ENCODE measurements at places on chromosomes 1 and 21. TPM values are rescaled to one million over a fixed set of nuclear protein-coding genes. Genes with fewer than 3 reads are reported as not detected.

The ACKR1 gene
- not detected for total RNA-seq

The UMODL1 gene
- not detected for total RNA-seq

The ZNF697 gene
- 6.6 TPM for total RNA-seq

The FAM167B gene
- total RNA-seq, result not detected

The KCNN3 gene
- 0.72 TPM for total RNA-seq

The CRABP2 gene
- 66.6 TPM for total RNA-seq

The DEPDC1 gene
- 82.5 TPM for total RNA-seq

- DNase-seq, result no peak
Measured at GRCh38 chr1:184449916-184450315, 63.1 kb downstream of the C1orf21 start.

DNA sequence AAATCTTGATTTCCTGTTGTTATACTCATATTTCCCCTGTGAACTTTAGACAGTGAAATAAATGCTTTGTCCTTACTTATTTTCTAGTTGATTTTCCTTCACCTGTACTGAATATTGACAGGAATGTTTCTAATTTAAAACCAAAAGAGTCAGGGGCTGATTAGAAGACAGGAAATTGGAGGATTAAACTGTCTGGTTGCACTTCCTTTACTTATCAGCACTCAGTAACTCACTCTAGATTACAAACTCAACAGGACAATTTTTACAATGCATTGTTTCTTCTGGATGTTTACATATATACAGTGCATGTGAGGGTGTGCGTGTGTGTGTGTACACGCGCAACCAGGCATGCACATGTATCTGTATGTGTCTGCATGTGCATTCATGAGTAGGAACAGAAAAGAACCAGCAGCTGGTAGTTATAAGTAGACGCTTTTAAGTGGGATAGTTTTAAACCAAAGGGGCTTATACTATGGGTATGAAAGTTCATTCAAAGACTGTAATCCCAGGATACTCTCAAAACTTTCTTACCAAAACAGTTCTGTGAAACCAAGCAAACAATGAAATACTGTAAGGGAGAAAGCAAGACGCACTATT, 212.0 kb upstream of the NFIA start:
- no peak for DNase-seq

DNA sequence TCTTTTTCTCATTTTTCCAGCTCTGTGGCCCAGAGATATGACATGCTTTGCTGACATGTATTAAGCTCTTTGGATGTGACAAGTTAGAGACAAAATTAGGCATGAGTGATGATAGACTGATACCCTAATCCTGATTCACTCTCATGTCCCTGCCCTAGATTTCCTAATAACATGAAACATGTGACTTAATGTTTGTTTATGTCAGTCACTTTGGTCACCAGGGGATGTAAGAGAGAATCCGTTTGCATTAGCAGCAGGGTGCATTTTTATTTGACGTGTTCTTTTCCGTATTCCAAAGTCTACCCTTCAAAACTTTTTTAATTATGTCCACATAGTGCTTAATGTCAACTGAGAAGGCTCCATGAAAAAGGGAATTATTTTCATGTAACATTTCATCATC, 192.4 kb downstream of the HMCN1 start:
- no peak for DNase-seq

DNA sequence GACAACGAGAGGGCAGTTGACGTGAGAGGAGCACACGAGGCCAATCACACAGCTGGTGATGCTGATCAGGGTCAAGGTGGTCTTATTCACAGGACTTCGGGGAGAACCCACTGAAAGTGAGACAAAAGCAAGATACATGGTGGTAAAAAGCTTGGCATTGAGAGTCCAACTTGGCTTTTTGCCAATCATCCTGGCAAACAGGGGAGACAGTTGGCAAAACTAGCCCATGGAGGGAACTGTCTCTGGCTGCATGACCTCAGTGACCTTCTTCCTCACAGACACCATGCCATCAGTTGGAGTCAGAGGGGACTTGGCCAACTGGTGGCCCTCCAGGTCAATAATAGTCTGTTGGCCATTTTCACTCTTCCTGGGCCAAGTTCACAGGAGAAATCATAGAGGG, 139.9 kb downstream of the ASTN1 start:
- no peak for DNase-seq

- no peak for DNase-seq
Measured at GRCh38 chr1:7930645-7931445, 9.8 kb downstream of the TNFRSF9 start.

DNA sequence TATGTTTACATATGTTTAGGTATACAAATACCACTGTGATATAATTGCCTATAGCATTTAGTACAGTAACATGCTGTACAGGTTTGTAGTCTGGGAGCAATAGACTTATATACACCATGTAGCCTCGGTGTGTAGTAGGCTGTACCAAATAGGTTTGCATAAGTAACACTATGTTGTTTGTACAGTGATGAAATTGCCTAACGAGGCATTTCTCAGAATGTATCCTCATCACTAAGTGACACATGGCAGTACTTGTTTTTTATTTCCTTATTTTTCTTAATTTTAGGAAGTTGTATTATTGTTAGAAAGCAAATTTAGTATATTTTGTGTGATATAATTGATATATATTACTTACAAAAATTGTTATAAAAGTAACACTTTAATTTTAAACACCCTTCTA, 840.9 kb downstream of the LTN1 start:
- no peak for DNase-seq

DNA sequence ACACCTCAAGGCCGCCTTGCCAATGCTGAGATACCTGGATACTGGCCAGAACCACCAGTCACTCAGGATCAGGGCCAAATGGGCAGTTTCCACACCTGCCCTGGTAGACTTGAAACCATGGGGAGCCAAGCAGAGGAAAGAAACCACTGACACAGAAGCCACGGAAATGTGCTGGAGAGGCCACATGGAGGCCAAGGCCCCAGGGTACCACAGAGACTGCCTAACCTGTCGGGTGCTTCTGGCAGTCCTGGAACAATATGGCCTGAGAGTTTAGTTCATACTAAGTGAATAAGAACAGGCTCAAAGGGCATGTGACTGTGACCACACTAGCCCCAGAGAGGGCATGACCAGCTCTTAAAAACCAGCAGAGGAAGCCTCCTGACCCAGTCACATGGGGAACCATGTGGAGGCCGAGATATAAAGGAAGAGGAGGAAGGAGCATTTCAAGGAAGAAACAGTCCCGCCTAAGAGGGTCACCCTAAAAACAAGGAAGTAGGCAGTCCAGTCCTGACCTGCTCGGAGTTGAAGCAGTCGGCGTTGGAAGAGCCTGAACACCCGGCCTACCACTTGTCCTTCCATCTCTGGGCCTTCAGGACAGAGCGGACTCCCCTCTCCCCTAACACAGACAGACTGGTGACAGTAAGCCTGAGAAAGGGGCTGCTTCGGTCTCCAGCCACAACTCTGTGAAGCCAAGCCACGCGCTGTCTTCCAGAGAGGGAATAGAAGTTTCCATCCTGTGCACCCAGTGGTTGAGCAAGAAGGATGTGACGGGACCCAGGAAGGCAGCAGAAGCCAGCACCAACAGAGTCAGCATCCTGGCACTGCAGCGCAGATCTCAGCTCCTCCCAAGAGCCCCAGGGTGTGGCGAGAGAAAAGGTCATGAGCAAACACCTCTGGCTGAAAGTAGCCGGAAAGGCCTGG, at the start of gene DENND2D:
DENND2D (minus strand) TSS at position 766 of the 921 bp plus-strand sequence; CDS start at position 579, 187 bp downstream.
- no peak for DNase-seq

GRCh38 chr1:43881415-43881814, 52.2 kb upstream of the ARTN start:
- DNase-seq, result no peak

DNA sequence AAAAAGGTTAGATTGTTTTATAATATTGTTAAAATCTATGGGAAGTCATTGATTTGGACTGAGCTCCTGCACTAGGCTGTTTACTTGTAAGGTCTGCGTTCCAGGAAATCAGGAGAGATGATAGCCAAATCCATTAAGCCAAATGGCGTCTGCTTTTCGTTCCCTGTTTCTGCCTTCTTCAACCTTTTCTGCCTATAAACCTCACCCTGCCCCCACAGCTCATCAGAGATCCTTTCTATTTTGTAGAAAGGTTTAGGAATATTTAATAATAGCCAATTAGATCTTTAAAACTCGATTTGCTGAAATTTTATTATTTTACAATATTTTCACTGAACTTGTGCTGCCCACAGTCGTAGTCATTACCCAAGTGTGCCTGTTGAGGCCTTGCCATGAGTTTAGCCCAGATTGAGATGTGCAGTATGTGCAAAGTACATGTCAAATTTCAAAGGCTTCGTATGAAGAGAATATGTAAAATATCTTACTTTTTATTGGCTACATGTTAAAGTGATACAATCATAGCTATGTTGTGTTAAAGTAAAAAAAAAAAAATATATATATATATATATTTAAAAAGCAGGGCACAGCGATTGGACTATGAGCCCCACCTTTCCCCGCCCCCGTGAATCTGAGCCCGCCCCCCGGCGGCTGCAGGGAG, 444 bp upstream of the IARS2 start:
- DNase-seq, result no peak

DNA sequence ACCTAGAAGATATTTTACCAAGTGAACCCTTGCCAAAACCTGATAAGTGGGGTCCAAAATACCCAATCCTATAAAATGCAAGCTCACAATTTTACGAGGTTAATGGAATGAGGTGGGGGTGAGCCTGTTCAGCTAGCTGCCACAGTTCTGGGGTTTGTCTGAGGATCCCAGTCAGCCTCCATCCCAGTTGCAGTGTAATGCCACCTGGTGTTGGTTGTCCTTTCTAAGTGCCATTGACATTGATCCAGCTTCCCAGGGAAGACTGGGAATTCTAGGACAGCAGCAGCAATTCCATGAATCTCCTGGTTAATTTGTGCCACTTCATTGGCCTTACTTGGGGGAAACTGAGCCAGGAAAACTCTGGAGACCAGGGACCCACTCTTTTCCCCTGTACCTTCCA, 298.3 kb downstream of the RWDD3 start:
- DNase-seq, result no peak

DNA sequence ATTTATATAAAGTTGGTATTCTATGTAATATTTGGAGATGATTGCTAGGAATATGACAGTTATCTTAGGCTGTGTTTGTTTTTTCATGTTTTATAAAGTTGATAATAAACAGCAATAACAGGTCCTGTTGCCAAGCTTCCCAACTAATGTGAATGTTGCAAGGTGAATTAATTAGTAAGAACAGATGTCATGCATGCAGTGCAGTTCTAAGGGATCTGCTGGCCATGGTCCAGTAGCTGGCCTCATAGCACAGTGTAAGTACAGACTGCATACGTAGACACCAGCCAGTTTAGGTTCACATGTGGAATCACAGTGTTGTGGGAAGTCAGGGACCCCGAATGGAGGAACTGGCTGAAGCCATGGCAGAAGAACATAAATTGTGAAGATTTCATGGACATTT, 478.2 kb downstream of the NEGR1 start:
- no peak for DNase-seq

GRCh38 chr1:55828044-55828443, 612.9 kb upstream of the USP24 start:
- peak; percentile 85 for DNase-seq

- no peak for DNase-seq
Measured at GRCh38 chr1:209326076-209326475, 257.4 kb upstream of the CAMK1G start.

DNA sequence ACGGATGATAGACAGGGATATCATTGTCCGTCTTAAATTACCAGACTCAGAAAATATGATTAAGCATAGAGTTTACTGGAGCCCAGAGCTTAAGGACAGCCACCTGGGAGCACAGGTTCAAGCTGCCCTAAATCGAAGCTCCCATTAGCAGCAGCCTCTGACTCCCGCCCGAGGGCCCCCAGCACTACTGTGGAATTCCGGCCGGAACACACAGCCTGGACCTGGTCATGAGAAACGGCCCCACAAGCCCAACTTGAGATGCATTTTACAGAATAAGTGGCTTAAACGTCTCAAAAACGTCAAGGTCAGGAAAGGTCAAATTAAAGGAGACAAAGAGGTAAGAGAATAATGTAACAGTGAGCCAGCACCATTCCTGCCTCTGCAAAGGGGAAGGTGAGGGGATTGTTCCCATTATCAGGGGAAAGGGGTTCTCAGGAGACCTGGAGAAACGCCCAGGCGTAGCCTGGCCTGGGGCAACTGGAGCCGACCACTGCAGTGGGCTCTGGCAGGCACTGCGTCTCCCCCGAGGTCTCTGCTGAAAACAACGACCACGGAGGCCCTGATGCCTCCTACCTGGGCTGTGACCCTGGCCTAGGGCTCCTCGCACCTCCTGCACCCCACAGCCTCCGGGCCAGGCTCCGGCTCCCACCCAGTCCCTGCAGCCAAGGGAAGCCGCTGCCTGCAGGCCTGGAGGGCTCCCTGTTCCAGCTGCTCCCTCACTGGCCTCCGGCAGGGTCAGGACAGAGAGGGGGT, 11.5 kb upstream of the COL6A1 start:
- no peak for DNase-seq

- DNase-seq, result no peak
Measured at GRCh38 chr1:226954337-226954736, 14.2 kb downstream of the COQ8A start.

DNA sequence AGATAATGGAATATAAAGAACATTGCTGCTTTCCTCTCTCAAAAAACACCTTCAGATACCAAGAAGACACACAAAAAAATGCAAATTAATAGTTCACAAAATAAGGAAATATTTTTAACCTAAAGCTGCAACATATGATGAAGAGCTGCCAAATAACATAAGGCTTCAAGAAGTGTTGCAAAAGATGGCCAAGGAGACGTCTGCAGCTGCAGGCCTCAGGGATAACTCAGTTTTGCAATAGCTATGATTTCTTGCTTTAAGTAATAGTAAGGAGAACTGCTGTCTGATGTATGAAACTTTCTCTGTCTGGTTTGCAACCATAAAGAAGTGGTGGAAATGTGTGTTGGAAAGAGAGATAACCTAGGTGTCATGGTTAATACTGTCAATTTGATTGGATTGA, 1237.5 kb downstream of the MRPL39 start:
- no peak for DNase-seq

DNA sequence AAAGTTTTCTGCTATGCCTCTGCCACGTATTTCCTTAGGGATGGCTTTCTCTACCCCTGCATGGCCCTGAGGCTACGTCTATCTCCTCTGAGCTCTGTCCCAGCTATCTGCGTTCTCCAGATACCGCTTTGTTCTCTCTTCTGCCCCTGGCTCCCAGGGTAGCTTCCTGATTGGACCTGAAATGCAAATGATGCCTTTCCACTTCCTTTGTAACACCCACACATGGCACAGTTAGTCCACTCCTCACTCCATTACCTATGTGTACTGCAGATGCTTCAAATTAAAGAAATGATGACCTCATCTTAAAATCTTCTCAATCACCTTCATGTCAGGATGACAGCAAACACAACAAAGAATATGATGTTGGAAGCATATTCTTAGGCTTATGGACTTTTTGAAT, 138.6 kb upstream of the POGK start:
- DNase-seq, result no peak
